ENCODE measurements at places on chromosomes 4 and X. TPM values are rescaled to one million over a fixed set of nuclear protein-coding genes. Genes with fewer than 3 reads are reported as not detected.

Gene ENAM
- not detected for total RNA-seq

Gene SPATA18
- 5.2 TPM for total RNA-seq

Gene GLUD2
- 2.9 TPM for total RNA-seq

Gene CYBB
- total RNA-seq, result 0.03 TPM

Gene ARL9
- not detected for total RNA-seq

Gene SLC25A5
- total RNA-seq, result 753 TPM

Gene MAGED4
- 7.2 TPM for total RNA-seq

Gene FAT1
- total RNA-seq, result 163 TPM

Gene PPP3CA
- total RNA-seq, result 29.0 TPM

Gene TCEAL6
- not detected for total RNA-seq

Measured in A549 treated with DMSO at 1 μM for 4 hours (cell line).